Immature natural killer cell (primary cell): ENCODE measurements at places on chromosomes 6 and 20. TPM values are rescaled to one million over a fixed set of nuclear protein-coding genes. Genes with fewer than 3 reads are reported as not detected.

DNA sequence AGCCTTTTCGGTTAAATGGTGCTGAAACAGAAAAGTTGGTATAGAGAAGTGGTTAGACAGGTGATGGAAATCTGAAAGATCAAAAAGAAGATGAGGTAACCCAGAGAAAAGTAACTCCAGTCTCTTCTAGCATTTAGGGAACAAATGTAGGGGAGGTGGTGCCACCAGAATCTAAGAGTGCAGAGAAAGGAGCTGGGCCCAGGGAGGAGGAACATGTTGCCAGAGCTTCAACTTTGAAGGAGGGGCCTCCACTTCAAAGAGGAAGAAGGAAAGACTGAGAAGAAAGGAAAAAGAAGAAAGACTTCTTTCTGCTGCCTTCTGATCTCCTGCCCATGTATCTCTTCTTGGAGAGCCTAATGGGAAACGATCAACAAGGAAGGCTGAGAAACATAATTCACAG is 23.5 kb upstream of the ATRN start:
- H3K4me1 ChIP-seq, result no peaks in the 10 kb centered on the region
- no peaks in the 10 kb centered on the region for H3K36me3 ChIP-seq
- no peak overlapping the region for H3K27ac ChIP-seq
- no peak overlapping the region for H3K4me3 ChIP-seq

Gene PKIB
- 5.0 TPM for polyA plus RNA-seq

Gene ZSCAN23
- not detected for polyA plus RNA-seq

Gene BHLHE23
- not detected for polyA plus RNA-seq

Gene NHSL1
- not detected for polyA plus RNA-seq

DNA sequence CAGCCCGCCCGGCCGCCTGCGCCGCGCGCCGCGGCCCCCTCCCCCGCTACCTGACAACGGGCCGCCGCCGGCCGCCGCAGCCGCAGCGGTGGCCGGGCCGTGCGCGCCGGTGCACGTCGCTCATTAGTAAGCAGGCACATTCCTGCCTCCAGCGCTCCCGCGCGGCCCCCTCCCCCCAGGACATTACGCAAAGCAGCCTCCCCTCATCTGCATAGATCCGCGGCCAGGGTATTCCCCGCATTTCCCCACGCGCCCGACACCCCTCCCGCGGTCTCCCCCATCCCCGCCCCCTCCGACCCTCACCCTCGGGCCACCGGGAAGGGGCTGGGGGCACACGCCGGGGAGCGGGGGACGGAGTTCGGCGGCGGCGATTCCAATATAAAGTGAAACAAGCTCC is at the start of gene HIVEP2:
Gene HIVEP2 (minus strand): TSS at position 128 of the 397 bp plus-strand sequence. CDS start 170,438 bp downstream, outside the sequence.
- H3K27me3 ChIP-seq, result peaks cover 25% of the 10 kb centered on the region
- peaks cover 47% of the 10 kb centered on the region for H3K4me1 ChIP-seq
- peak within 1 kb of the TSS; percentile 98 for H3K27ac ChIP-seq
- DNase-seq, result peak; percentile 81
- H3K4me3 ChIP-seq, result peak within 1 kb of the TSS; percentile 93
- H3K36me3 ChIP-seq, result peaks cover 4% of the 10 kb centered on the region

DNA sequence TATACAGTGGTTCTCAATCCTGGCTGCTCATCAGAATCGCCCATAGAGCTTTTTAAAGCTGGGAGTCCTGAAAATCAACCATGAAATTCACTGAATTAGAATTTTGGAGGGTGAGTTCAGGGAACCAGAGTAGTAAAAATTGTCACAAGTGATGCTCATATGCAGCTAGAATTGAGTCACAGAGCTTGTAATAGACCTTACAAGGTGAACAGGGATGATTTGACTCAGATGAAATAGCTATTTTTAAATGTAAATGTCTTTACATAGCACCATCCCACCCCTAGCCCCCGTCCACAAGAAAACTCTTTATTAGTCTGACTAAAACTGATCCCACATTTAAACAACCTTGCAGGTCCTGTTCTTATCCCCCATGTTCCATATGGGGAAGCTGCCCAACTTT is 531.7 kb downstream of the LMBRD1 start:
- H3K4me1 ChIP-seq, result no peaks in the 10 kb centered on the region
- no peak overlapping the region for H3K27ac ChIP-seq
- H3K4me3 ChIP-seq, result no peak overlapping the region
- no peak for DNase-seq

DNA sequence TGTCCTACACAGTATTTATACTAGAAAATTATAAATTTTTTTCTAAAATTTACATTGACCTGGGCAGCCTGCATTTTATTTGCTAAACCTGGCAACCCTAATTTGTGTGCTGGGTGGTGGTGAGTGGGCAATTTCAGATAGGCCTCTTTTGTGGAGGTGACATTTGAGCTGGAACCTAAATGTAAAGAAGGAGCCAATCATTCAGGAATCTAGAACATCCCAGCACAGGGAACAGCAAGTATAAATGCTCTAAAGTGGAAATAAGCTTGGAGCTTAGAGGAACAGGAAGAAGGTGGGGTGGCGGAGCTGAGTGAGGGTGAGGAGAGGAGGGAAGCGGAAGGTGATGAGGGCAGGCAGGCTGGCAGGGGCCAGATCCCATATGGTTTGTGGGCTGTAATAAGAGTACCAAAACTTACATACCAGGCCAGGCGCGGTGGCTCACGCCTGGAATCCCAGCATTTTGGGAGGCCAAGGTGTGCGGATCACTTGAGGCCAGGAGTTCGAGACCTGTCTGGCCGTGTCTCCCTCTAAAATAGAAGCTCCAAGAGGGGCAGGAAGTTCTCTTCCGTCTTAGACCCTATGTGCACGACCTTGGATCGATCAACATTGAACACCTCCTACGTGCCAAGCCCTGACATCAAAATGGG is 549 bp upstream of the CSE1L start:
- H3K27ac ChIP-seq, result peak overlapping the region; percentile 94
- no peaks in the 10 kb centered on the region for H3K36me3 ChIP-seq
- peaks cover 24% of the 10 kb centered on the region for H3K4me1 ChIP-seq
- no peak for DNase-seq
- peak overlapping the region; percentile 98 for H3K4me3 ChIP-seq
- H3K27me3 ChIP-seq, result peaks cover 14% of the 10 kb centered on the region

DNA sequence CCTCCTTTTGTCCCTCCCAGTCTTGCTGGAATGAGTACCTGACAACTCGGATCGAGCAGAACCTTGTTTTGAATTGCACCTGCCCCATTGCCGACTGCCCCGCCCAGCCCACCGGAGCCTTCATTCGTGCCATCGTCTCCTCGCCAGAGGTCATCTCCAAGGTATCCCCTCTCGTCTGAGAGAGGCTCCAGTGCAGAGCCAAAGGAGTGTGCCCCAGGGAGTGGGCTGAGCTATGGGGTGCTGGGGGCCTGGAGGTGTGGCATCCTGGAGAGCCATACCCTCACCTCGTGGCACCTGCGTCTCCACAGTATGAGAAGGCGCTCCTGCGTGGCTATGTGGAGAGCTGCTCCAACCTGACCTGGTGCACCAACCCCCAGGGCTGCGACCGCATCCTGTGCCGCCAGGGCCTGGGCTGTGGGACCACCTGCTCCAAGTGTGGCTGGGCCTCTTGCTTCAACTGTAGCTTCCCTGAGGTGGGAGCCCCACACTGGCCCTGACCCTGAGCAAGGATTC is 8.8 kb downstream of the DNPH1 start:
- no peak overlapping the region for H3K4me3 ChIP-seq
- peaks cover 4% of the 10 kb centered on the region for H3K27me3 ChIP-seq
- DNase-seq, result no peak
- no peak overlapping the region for H3K27ac ChIP-seq
- peaks cover 17% of the 10 kb centered on the region for H3K4me1 ChIP-seq

Gene PHACTR3
- not detected for polyA plus RNA-seq

Gene SLC25A27
- not detected for polyA plus RNA-seq

Gene OGFRL1
- polyA plus RNA-seq, result 7.1 TPM

- H3K36me3 ChIP-seq, result no peaks in the 10 kb centered on the region
- peaks cover 7% of the 10 kb centered on the region for H3K27me3 ChIP-seq
- no peaks in the 10 kb centered on the region for H3K4me1 ChIP-seq
- H3K27ac ChIP-seq, result no peak overlapping the region
- H3K4me3 ChIP-seq, result no peak overlapping the region
These were observed 110.0 kb downstream of the PPP1R14C start for GRCh38 chr6:150252714-150253444.

- DNase-seq, result peak; percentile 51
- H3K27me3 ChIP-seq, result peaks cover 2% of the 10 kb centered on the region
- peaks cover 4% of the 10 kb centered on the region for H3K36me3 ChIP-seq
- H3K4me3 ChIP-seq, result no peak overlapping the region
- H3K4me1 ChIP-seq, result peaks cover 40% of the 10 kb centered on the region
- H3K27ac ChIP-seq, result peak overlapping the region; percentile 56
These were observed 42.5 kb downstream of the EIF2S2 start for GRCh38 chr20:34069341-34070078.

Gene ANKRD66
- not detected for polyA plus RNA-seq

GRCh38 chr6:90178384-90178855 is 118.2 kb downstream of the BACH2 start:
- peaks cover 38% of the 10 kb centered on the region for H3K4me1 ChIP-seq
- H3K27me3 ChIP-seq, result no peaks in the 10 kb centered on the region
- no peaks in the 10 kb centered on the region for H3K36me3 ChIP-seq
- peak overlapping the region; percentile 70 for H3K4me3 ChIP-seq
- no peak for DNase-seq
- peak overlapping the region; percentile 77 for H3K27ac ChIP-seq

Gene GHRH
- polyA plus RNA-seq, result not detected

- no peak overlapping the region for H3K4me3 ChIP-seq
- DNase-seq, result no peak
- no peaks in the 10 kb centered on the region for H3K36me3 ChIP-seq
- peaks cover 30% of the 10 kb centered on the region for H3K27me3 ChIP-seq
- peaks cover 4% of the 10 kb centered on the region for H3K4me1 ChIP-seq
- no peak overlapping the region for H3K27ac ChIP-seq
These were observed 145.1 kb upstream of the ZNF184 start for GRCh38 chr6:27617700-27618689.

DNA sequence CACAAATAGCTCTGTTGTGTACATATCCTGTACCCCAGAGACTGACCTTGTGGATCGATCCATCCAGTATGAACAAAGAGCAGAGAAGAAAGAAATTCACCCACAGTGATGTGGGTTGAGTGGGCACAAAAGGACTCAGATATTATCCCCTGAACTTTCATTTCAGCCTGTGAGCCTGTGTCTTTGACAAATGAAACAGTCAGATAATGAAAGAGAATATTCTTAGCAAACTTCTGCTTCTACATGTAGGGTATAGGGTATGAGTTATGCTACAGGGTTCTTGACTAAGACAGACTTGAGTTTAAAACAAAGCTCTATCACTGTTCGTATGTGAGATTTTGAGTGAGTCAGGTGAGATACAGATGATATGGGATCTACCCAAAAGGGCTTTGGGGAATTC is 359.7 kb downstream of the MAFB start:
- H3K4me3 ChIP-seq, result no peak overlapping the region
- H3K36me3 ChIP-seq, result no peaks in the 10 kb centered on the region
- H3K27ac ChIP-seq, result no peak overlapping the region
- H3K4me1 ChIP-seq, result no peaks in the 10 kb centered on the region
- H3K27me3 ChIP-seq, result peaks cover 2% of the 10 kb centered on the region
